KG1 (cell line): ENCODE measurements at places on chromosomes 2 and 18.

- no peak for DNase-seq
Measured at GRCh38 chr2:86050301-86050700, 55.4 kb downstream of the POLR1A start.

DNA sequence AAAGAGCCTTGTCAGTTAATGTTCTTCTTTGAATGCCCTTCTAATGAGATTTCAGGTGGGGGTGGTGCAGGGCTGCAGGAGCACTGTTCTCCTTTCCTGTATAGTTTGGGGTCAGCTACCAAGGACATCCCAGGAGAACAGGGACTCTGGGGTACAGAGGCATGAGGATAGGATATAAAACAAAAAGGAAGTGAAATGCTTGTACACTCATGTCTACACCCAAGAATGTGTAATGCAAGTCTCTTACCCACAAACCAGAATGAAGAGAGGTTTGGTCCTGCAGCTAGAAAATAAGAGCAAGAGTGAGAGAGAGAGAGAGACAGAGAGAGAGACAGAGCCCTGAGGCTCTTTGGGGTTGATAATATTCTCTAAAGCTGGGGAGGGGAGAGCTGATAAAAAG lies 151.8 kb upstream of the KCTD1 start:
- DNase-seq = no peak

GRCh38 chr2:167380555-167380954 lies 492.3 kb downstream of the XIRP2 start:
- no peak for DNase-seq

GRCh38 chr2:58974426-58974825 lies 733.3 kb upstream of the FANCL start:
- DNase-seq = no peak

- no peak for DNase-seq
Measured at GRCh38 chr2:205682239-205682970, at the start of gene NRP2. NRP2 (plus strand) TSS chr2:205682501; CDS start chr2:205683291, 790 bp downstream.

- DNase-seq = no peak
Measured at GRCh38 chr2:5173876-5174535, 518.2 kb upstream of the SOX11 start.

DNA sequence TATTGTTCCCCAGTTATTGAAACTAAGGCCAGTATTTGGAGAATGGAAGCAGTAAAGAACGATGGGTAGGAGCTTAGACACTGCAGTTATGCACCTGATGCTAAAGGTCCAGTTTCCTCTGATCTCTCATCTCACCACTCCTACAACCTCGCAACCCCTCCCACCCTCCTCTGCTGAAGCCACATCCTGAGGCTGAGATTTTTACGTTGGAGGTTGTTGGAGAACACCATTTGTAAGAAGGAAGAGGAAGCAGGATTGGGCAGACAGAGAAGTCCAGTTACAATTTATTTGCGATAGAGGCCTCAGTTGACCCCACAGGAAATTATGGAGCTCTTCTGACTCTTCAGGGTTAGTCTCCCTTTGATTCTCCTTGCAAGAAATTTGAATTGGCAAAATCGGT lies 54.3 kb upstream of the NDUFV2 start:
- DNase-seq = no peak

GRCh38 chr2:120539937-120540718 lies 194.2 kb downstream of the INHBB start:
- no peak for DNase-seq
